Stimulated activated CD8-positive, alpha-beta memory T cell treated with anti-CD3 and anti-CD28 coated beads, Interleukin-7, amount 100 ng/mL, for 1 hour (primary cell): ENCODE measurements at places on chromosomes 7 and 10.

DNA sequence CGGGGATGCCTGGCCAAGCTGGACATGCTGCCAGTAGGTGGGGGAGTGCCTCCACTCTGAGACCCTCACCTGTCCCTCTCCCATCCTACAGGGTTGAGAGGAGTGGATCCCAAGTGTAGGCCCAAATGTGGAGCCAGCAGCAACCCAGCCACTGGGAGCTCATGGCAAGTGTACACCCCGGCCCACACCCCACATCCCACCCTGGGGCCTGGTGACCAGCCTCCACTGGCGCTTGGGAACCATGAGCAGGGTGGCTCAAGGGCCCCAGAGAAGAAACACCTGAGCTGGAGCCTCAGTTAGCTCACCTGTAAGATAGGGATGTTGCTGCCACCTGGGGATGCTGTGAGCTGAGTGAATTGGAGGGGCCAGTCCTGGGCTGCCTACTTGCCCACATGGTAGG is 10.4 kb upstream of the RET start:
- no peak for DNase-seq

DNA sequence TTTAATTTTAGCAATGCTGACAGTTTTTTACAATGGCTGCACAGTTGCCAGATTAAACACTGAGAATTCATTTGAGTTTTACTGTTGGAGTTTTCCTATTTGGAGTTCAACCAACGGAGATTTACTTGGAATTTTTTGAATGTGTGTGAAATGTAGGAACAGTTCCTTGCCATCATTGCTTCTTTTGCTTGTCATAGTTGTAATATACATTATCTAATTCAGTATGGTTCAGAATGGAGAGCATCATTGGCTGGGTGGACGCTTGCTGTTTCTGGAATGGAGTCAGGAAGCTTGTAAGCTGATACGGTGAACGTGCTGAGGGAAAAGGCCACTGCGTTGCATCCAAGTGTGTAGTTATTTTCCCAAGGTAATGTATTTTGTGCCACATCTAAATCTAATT is 404.3 kb upstream of the KLF6 start:
- DNase-seq: no peak

DNA sequence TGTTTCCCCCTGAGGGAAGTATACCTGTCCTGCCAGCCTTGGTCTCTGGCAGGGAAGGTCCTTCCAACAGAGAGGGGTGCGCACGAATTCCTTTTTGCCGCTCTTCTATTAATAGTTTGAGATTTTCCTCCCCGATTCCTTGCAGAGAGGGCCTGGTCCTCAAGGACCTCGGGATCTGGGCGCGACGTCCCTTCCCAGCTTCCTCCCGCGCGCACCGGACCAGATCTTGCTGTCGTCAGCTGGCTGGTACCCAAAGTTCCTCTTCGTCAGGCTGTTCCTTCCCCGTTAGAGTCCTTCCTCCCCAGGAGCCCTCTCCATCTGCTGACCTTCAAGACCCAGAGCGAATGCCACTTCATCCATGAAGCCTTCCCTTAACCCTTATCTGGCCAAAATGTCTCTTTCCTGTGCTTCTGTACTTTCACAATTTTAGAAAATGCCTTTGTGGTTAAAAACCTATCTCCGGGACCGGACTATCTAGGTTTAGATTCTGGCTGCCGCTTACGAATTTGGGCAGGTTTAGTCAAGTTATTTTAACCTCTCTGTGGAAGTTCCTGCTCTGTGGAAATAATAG is 851 bp upstream of the GOT1 start:
- no peak for DNase-seq

DNA sequence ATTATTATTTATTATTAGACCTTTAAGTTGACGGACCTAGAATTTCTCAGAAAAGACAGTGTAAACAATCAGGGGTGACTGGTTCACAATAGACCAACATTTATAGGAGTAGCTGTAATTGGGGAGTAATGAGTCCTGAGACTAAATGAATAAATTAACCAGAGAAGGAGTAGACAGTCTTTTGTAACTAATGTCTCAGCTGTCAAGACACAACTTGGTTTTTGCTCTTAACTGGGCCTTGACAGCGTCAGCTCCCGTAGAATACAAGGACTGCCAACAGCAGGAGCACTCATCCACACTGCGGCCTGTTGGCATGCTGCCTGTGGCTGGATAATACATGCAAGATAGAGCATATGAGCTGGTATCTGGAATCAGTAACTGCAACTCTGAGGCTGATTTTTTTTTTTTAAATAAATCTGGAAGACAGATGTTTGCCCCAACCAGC is 123.9 kb downstream of the CACNA2D1 start:
- DNase-seq: no peak

DNA sequence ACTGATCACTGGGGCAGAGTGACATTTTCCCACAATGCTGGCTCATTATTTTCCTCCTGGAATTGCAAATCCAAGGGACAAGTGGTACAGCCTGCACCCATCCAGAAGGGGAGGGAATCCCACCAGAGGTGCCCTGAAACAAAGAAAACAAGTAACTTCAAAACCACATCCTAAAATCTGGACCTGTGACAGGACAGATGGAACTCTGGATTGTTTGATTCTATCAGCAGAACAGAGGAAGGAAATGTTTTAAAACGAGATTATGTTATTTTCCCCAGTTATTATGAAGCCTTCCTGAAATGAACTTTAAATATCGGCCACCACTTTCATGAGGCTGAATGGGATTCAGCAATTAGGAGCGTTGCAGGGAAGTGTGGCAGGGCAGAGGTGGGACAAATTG is 62.2 kb upstream of the ECHDC3 start:
- DNase-seq: no peak

DNA sequence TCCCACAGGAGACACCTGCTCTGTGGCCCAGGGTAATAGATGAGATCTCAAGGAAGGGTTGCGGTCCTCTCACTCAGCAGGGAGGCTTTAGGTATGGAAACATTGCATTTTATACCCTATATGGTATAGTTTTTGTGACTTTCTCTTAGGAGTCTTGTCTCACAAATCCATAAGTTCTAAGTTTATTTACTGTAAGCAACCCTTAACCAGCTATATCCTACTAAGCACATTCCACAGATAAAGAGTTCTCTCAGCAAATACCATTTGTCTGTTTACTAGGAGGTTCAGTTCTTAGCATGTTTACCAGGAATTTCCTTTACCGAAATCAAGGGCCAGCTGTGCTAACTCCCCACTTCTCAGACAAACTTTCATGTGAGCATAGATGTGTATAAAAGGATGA is 66.9 kb downstream of the ANLN start:
- DNase-seq: no peak

GRCh38 chr7:11133436-11133959 is 159.8 kb downstream of the PHF14 start:
- DNase-seq: no peak

DNA sequence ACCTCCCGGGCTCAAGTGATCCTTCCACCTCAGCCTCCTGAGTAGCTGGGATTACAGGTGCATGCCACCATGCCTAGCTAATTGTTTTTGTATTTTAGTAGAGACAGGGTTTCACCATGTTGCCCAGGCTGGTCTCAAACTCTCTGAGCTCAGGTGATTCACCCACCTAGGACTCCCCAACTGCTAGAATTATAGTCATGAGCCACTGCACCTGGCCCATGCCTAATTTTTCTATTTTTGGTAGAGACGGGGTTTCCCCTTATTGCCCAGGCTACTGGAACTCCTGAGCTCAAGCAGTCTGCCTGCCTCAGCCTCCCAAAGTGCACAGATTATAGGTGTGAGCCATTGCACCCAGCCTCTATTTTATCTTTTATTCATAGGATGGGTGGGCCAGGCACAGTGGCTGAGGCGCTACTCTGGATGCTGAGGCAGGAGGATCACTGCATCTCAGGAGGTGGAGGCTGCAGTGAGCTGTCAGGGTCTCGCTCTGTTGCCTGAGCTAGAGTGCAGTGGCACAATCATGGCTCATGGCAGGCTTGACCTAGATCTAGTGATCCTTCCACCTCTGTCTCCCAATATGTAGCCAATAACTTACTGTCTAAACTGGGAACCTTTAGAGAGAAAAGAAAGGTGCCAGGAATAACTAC is 31.3 kb upstream of the STOX1 start:
- no peak for DNase-seq

DNA sequence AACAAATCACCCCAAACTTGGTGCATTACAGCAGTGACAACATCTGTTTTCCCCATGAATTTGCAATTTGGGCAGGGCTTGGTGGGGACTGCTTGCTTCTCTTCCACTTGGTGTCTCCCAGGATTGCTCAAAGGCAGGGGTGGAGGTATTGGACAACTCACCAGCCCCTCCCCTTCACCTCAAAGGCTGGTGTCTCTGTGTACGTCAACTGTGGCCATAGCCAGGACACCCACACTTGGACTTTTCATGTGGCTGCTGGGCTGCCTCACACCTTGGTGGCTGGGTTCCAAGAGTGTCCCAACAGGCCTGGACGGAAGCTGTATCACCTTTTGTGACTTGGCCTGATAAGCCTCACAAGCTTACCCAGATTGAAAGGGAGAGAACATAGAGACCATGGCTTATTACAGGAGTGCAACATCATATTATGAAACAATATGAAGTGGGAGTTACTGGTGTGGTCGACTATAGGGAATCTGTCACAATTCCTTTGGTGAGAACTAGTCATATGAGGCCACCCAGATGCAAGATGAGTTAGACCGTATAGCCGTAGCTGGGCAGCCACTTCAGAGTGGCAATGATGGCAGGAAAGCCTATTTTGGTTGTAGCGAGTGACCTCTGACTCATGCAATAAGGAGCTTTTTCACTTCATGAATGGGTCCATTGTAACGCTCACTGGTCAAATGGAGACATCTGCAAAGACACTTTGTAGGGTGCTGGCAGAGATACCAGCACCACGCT is 187.6 kb upstream of the ITGB1 start:
- no peak for DNase-seq

- no peak for DNase-seq
Observed at GRCh38 chr7:7695111-7695817, 23.1 kb downstream of the RPA3 start.

DNA sequence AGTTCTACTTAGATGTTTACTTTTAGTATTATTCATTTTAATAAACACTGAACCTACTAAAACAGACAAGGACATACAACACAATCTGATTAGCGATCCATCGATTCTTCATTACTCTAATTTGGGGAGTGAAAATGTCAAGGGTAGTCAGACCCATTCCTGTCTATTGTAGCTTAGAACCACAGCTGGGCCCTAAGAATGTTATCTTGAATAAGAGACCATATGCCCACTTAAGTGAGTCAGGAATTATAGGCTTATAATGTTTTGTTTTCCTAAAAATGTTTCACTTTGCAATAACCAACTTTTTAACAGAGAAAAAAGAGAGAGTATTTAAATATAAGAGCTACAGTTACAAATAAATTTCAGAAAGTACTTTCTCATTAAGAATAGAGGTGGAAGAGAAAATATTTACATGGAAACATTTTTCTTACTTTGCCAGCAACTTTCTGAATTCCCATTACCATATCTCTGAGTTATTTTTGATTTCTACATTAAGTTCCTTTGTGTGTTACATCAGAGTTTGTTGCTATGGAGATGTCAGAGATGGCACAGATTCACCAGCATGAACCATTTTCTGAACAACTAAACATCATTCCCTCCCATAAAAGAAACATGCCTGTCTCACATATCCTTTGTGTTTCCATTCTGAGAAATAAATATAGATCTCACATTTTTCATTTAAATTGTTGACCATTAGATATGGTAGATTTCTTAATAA is 75.4 kb upstream of the SLC13A1 start:
- no peak for DNase-seq

DNA sequence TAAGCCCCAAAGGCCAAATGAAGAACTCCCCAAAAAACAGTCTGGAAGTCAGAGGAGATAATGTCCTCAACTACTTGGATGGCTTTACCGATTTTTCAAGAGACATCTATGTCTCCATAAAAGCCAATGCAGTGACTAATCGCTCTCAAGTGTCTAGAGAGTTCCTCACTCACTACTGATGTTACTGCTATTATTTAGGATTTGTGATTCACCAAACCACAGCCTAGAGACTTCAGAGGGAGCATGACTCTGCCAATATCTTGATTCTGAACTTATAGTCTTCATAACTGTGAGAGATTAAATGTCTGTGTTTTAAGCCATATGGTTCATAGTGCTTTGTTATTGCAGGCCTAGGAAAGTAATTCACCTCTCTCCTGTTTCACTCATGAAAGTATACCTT is 160.2 kb downstream of the IPMK start:
- no peak for DNase-seq

DNA sequence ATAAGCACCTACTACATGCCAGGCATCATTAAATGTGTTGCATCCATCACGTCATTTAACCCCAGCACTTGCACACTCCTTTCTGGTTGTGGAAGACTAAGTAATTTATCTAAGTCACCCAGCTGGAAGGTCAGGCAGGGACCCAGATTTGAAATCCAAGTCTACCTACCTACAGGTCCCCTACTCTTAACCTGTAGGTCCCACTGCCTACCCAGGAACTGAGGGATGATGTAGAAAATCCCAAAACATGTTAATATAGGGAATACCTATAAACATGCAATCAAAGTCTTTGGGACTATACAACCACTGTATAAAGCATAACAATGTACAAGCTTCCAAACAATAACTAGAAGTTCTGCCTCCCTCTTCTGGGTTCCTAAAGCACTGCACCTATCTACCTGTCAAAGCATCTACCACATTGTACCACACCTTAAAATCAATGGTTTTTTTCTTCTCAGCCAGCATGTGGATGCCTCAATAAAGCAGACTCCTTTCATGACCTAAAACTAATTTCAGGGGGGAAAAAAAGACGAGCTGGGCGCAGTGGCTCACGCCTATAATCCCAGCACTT is 5.6 kb downstream of the IL6 start:
- no peak for DNase-seq

DNA sequence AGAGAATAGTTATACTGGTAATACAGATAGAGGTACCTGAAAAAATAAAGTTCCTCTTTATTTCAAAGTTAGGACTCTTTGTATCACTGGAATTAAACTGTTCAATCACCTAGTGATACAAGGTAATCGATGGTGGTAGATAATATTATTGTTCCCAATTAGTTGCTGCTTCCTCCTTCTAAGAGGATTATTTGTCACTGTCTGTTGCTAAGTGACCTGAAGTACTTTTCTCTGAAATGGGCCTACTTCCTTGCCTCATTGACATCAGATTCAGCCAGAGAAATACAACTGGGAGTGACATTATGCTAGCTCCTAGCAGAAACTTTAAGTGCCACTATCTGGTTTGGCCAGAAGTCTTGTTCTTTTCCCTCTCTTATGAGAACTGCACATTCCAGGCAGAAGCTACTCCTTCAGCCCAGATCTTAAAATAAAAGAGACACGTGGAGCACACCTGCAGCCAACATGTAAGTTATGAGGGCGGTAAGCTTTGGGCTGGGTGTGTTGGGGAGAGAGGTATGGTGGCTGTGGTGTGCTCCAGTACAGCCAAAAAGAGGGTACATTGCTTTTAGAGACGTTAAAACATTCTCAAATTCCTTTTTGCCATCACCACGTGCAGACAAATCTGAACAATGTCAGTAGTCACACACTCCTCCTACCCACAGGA is 54.8 kb downstream of the MINDY3 start:
- DNase-seq: no peak

GRCh38 chr7:38902449-38902848 is 6.5 kb downstream of the VPS41 start:
- no peak for DNase-seq

GRCh38 chr7:132537456-132538145 is 38.7 kb downstream of the PLXNA4 start:
- DNase-seq: no peak

GRCh38 chr10:114624951-114625780 is 32.9 kb downstream of the ABLIM1 start:
- DNase-seq: no peak
